ENCODE measurements at places on chromosomes 2 and 18. TPM values are rescaled to one million over a fixed set of nuclear protein-coding genes. Genes with fewer than 3 reads are reported as not detected.
A peak's percentile ranks its signal among the peaks of the same experiment; 100 is the strongest.

DNA sequence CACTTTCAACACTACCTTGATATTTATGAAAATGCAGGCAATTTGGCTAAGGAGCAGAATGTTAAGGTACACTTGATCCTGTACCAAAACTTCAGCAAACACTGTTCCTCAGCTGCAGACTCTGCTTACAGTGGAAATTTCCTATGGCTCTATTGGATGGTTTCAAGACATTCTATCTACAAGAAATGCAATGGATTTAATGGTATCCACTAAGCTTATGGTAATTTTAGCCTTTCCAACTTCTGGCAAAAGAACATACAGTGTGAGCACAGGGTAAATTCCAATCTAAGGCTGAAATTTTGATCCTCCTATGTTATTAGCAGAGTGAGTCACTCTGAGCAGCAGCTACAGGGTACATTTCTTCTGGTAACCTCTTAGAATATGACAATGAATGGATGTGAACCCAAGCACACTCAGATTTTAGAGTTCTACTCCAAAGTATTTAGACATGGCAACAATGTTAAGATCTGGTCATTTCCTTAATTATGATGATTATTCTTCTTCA, 361.8 kb upstream of the PIK3C3 start:
- no peak for DNase-seq

The CHRNA1 gene
- not detected for total RNA-seq

The RGPD4 gene
- not detected for total RNA-seq

GRCh38 chr2:160550048-160550447, 56.4 kb upstream of the RBMS1 start:
- no peak for DNase-seq

- DNase-seq: no peak
These were observed 19.6 kb downstream of the ANKMY1 start for GRCh38 chr2:240538031-240538780.

The LRRC30 gene
- not detected for total RNA-seq

DNA sequence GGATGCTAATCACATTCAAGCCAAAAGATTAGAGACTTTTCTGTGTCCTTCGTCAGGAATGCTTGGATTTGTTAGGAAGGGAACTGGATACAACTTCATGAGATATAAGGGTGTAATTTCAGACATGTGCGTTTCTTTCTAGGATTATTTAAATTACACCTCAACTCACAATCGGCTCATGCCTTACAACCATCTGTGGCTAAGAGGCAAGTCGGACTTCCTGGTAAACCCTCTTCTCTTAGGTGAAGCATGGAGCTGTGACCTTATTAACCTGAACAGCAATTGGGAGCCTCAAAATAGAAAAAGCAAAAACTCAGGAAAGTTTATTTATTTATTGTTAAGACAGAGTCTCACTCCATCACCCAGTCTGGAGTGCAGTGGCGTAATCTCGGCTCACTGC, 61.8 kb downstream of the SEMA4F start:
- DNase-seq: no peak

The FOXI3 gene
- total RNA-seq: not detected

DNA sequence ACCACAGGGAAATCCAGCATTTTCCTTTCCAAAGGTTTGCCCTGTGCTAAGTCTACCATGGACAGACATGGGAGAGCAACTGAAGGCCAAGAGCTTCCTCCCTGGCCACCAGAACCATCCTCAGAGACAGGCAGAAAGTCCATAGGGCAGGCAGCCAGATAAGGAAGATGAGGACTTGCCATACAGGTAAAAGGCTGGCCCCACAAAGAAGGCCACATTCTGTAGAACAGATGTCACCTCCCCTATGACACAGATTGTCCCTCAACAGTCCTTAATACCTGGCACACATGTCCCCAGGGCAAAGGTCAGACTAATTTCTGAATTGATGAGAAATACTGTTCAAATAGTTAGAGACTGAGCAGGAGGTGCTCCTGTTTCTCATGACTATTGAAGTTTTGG, 52.0 kb downstream of the FECH start:
- DNase-seq: no peak

The HOXD12 gene
- total RNA-seq: not detected

- no peak for DNase-seq
These were observed at the start of gene NOSTRIN for GRCh38 chr2:168801961-168802858. Gene NOSTRIN (plus strand): TSS chr2:168802637. CDS start chr2:168802647, 10 bp downstream.

GRCh38 chr2:224222974-224223373, 178.9 kb downstream of the FAM124B start:
- no peak for DNase-seq

GRCh38 chr2:127771756-127772155, 39.2 kb downstream of the WDR33 start:
- DNase-seq: no peak

DNA sequence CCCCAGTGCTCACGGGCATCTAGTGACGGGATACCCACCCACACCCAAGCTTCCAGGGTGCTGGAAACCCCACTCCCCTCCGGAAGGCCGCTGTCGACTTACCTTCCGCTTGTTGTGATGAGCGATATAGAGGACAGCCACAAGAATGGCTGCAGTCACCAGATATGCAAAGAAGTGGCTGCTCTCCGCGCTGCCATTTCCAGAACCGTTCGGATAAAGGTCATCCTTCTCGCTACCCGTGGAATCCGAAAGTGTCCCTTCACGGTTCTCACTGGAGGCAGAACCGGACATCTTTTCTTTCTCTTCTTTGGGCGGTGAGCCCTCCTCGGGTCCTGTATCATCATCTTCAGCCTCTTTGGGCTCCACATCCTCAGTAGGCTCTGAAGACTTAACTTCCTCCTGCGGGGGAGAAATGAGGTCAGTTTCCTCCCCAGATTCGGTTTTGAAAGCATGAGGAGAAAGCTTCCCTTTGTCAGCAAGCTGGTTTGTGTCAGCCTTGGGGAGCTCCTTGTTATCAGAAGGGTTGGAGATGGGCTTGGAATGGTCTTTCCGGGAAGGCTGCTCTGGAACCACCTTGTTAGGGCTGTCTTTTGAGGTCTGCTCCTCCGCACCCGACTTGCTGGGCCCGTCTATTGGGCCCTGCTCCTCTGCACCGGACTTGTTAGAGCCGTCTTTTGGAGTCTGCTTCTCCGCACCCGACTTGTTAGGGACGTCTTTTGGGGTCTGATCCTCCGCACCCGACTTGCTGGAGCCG, 1.2 kb downstream of the TGOLN2 start:
- peak; percentile 65 for DNase-seq

The TUBB6 gene
- 1.9 TPM for total RNA-seq

The ABCG8 gene
- not detected for total RNA-seq

DNA sequence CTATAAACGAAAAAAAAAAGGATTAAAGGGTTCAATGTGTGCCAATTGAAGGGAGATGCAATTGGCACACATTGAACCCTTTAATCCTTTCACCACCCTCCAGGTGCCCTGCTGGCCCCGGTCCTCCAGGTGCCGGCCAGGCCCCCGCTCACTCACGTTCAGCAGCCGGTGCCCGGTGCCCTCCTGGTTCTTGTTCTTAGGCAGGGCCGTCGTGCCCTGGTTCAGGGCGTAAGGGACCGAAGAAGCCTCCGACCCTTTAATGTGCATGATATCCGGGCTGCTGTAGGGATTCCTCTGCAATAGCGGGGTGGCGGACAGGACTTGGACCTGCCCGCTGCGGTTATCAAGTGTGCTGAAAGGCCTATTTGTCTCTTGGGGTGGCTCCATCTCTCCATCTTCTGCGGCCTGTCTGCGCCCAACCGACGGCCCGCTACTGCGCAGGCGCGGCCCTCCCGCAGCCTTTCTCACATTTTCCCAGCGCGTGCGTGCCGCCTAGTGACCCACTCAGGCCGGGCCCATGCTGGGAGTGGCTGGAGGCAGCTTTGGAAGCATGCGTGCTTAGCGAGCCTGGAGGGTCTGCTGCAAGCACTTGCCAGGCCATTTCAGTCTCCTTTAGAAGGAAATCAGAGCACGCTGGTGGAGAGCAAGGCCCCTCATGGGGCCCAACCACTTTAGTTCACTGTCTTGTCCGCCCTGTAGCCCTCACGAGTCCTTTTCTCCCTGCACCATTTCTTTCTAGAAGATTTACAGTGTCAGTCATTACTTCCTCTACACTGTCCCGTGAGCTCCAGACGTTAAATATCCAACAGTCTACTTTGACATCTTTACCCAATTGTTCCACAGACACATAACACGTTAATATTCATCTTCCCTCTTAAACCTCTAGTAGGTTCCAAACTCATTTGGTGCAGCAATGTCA, 24.3 kb downstream of the TMEM237 start:
- no peak for DNase-seq

DNA sequence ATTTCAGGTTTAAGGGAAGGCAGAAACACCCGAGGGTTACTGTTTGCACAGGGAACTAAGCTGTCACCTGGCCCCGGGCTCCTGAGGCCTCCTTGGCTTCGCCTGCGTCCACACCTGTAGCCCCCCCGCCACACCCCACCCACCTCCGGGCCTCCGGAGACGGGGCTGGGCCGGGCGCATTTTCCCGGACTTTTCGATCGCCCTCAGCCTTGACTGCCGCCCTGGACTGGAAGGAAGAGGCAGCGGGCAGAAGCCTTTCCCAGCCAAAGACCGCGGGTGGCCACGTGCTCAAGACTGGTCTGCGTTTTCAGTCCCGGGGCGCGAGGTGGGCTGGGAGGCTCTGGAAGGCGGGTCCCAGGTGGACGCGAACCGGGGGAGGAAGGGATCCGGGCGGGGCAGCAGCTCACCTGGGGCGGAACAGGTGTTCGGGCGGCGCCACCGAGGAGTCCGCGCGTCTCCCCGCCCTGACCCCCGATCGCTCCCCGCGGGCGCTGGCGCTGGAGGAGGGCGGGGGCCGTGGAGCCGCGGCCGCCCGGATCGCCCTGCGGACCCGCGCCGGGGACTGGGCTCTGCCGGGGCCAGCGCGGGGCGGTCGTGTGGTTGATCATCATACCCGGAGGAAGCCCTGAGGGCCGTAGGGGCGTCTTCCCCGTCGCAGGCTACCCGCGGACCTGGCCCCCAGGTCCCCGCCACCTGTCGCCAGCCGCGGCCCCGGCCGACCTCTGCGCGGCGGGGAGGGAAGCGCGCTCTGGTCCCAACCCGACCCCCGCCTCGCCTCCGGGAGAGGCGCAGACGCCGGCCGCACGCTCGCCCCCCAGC, 3.2 kb downstream of the ID2 start:
- peak; percentile 48 for DNase-seq

- peak; percentile 5 for DNase-seq
These were observed 89.4 kb upstream of the MAP2 start for GRCh38 chr2:209334188-209335017.

DNA sequence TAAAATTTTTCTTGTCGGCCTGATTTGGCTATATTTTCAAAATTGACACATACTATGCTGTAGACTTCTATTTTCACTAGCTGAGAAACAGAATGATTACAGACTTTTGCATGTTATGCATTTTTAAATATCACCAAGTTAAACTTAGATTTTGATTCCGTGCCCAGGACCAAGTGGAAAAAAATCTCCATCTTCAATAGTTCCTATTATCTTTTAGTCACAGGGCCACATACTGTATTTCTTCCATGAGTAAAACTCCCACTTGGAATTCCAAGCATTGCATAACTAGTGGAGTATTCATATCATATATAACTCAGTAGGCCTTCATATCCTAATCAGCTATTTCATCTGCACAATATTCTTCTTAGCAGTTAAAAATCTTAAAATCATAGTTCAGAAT, 470.9 kb downstream of the ARHGAP15 start:
- DNase-seq: no peak

The MARCO gene
- 0.17 TPM for total RNA-seq

The RAX gene
- not detected for total RNA-seq

DNA sequence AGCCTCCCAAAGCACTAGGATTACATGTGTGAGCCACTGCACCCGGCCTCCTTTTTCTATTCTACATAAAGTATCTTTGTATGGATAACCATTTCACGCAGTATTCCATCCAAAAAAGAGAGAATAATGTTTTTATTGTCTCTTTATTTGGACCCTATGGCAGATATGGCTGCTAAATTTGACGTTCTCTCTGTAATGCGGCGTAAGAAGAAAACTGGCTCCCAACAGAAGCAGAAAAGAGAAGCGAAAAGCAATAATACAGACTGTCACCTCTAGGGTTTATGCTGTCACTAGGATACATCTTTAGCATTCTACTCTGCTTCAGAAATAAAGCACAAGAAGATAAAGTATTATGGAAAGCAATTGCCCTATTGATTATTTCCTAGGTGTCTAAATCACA, 55.9 kb downstream of the FN1 start:
- DNase-seq: no peak

GRCh38 chr2:161170958-161171932, 11.0 kb downstream of the TANK start:
- DNase-seq: no peak

DNA sequence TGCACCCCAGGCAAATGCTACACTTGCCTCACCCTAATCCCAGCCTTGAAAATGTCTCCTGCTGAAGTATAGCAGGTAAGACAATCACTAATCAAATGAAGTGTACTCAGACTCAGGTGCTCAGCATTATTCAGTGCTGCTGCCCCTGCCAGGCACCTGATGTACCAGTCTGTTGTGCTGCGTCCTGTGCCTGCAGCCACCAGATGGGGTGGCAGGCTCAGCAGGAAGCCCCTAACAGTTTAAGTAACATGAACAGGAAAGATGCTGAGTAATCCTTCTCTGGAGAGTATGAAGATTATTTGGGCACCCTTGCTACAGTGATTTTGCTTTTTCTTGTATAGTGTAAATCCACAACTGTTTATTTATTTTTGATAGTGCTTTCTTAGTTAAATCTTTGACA, 69.1 kb downstream of the TACR1 start:
- DNase-seq: no peak

DNA sequence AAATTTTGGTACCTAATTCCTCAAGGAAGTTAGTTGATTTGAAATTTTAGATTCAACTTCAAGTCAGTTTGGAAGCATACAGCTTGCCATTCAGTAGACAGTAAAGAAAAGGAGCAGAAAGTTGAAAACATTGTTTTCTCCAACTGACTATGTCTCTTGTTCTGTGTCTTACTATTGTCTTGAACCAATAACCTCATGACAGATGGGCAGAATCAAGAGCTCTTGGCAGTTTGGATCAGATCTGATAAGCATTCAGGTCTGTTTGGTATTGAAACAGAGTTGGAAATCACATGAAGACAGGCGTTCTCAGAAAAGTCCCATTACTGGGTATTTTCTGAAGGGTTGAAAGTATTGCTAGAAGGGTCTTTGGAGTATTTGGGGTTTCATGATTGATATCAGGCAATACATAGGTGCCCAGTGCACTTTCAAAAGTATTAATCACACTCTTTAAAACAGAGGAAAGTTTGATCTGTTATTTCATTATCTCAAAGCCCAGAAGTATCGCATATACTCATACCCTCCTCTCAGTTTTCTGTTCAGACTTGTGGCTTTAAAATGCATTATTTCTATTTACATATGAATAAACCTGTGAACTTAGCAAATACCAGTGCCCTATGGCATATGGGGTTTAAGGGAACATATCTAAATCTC, 428.4 kb upstream of the ZEB2 start:
- no peak for DNase-seq

- DNase-seq: peak; percentile 82
These were observed 41.0 kb upstream of the MGAT4A start for GRCh38 chr2:98771721-98772524.

The PID1 gene
- total RNA-seq: 0.47 TPM

Data from CD4-positive, alpha-beta memory T cell (primary cell).